ENCODE measurements at places on chromosomes 2 and 18. TPM values are rescaled to one million over a fixed set of nuclear protein-coding genes. Genes with fewer than 3 reads are reported as not detected.

The RGPD8 gene
- 1.9 TPM for polyA plus RNA-seq

The FAM124B gene
- polyA plus RNA-seq = 2.7 TPM

The UGT1A4 gene
- not detected for polyA plus RNA-seq

The HAAO gene
- 31.5 TPM for polyA plus RNA-seq

The IL37 gene
- polyA plus RNA-seq = not detected

The CFAP65 gene
- polyA plus RNA-seq = 0.24 TPM
